HepG2 (cell line): ENCODE measurements at places on chromosomes 2 and 18. TPM values are rescaled to one million over a fixed set of nuclear protein-coding genes. Genes with fewer than 3 reads are reported as not detected.

MYL12B gene
- 340 and 475 TPM in 2 replicates for total RNA-seq

- DNase-seq, result no peak
These were observed 272.8 kb downstream of the FIGN start for GRCh38 chr2:163462993-163463392.

DNA sequence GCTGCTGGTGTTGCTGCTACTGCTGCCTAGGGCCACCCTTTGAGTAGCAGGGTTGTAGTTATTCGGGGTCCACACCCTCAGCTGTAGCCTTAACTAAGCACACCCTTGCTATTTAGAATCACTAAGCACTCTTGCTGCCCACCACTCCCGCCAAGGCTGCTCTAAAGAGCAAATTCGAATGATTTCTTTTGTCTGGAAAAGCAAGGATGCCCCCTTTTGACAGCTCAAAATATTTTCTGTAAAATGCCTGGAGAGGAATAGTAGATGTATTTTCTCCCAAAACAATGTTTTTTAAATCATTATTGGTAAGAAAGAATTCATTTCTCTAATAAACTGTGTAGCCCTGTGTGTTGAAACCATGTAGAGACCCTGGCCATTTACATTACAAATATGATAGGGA, 80.8 kb upstream of the PAPOLG start:
- no peak for DNase-seq

- DNase-seq, result peak; percentile 68
These were observed at the start of gene SPR for GRCh38 chr2:72887032-72887739. TSS of gene SPR (plus strand) at chr2:72887408. CDS start at chr2:72887433, 25 bp downstream.

BOLA3 gene
- 170 and 172 TPM in 2 replicates for total RNA-seq

GRCh38 chr2:158689391-158689790, 105.7 kb upstream of the DAPL1 start:
- no peak for DNase-seq

MAB21L4 gene
- total RNA-seq, result 13.5 and 14.0 TPM in 2 replicates

- DNase-seq, result no peak
These were observed 10.7 kb upstream of the ADCY3 start for GRCh38 chr2:24930768-24931167.

DNA sequence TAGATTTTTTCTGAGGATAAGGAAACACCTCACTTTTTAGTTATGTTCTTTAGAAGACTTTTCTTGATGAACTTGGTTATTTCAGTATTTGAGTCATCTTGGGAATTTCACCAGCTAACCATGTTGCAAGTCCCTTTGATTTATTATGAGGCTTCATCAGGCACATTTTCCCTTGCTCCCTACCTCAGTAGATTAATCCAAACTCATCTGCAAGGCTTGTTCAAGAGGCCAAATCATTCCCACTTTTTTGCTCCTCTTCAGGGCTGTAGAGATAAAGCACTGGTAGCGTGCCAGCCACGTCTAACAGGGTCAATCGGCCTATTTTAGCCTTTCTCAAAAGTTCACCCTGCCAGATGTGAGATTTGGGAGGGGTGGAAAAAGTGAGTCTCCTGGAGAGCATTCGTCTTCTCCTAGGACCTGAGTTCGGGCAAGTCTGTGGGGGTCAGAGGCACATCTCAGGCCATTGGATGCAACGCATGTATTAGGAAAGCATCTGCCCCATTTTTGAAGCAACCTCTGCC, 120.3 kb downstream of the RDH14 start:
- no peak for DNase-seq

DNA sequence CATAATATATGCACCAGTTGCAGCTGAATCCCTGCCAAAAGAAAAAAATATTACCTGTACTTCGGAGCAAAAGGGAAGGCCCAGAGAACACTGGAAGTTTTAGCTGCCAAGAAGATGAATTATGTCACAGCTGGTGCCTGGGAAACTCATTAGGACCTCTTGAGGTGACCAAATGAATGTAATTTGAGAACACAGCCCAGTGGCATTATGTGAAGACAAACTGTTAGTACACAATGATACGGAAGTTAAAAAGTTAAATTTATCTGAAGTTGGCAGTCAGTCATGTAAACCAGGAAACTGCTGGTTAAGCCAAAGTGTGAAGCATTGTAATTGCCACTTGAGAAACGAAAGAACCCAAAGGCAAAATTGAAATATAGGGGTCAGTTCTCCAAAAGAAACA, 80.7 kb downstream of the EML4 start:
- DNase-seq, result no peak

GRCh38 chr2:171522788-171523087, 464 bp downstream of the CYBRD1 start:
- no peak for DNase-seq

STEAP3 gene
- 12.8 and 21.1 TPM in 2 replicates for total RNA-seq

DNA sequence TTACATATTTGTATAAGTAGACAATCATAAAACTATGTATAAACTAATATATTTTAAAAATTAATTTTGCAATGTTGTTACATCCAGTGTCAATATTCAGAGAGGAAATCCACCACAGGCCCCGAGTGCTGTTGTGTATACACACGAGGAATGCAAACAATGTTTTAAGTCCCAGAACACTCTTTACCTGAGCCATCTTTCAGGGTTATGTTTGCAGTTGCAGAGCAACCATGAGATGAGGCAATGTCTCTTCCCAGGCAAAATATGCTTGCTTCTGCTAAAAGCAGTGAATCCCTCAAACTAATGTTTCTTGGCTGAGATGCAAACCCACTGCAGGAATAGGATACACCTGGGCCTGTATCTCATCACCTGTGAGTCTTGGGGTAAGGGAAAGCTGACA, 91.3 kb downstream of the ASXL2 start:
- peak; percentile 93 for DNase-seq

GALNT1 gene
- 100 and 101 TPM in 2 replicates for total RNA-seq

SIGLEC15 gene
- not detected in 2 replicates for total RNA-seq

- peak; percentile 76 for DNase-seq
These were observed 2.2 kb downstream of the RNU4ATAC start for GRCh38 chr2:121532894-121533293.

DNA sequence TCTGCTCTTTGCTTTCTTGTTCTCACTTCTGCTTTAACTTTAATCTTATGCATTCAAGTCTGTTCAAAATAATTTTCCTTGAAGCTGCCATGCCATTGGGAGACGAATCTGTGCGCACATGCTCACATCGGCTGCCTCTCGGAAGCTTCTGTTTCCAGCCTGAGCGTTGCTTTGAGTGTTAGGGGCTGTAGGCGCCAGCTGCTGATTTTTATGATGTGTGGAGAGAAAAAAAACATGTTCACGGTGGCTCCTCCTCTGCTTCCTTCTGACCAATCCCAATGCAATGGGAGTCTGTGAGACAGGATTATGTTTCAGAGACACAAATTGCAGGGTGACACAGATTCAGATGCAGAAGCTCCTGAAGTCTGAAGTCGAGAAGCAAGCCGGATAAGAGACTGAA, at the start of gene MC4R:
Gene MC4R, minus strand, starts transcription at position 180 of the 400 bp plus-strand sequence. CDS start 426 bp downstream, outside the sequence.
- DNase-seq, result no peak

- no peak for DNase-seq
These were observed 107.3 kb downstream of the MYO1B start for GRCh38 chr2:191352536-191352935.

GRCh38 chr2:39571111-39571731, 94.5 kb upstream of the TMEM178A start:
- DNase-seq, result peak; percentile 41

SERPINB5 gene
- not detected in 2 replicates for total RNA-seq

DNA sequence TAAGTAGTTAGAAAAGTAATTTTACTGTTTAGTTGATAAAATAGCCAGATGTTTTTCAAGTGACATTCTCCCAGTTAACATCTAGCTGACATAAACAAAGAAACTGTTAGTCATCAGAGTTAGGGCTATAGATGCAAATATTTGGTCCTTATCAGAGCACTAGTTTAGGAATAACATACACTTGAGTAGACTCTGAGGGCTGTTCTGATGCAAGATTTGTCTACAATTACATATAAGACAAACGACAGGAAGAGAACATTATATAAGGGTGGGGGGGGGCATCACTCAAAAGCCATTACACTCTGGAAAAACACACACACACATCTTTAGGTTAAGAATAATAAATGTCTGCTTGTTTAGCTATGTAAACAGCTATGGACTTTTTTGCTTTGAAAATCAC, 554.4 kb upstream of the LRRTM1 start:
- no peak for DNase-seq

DLX2 gene
- total RNA-seq, result 0.15 TPM in 1 of 2 replicates, not detected in the other

C2orf78 gene
- total RNA-seq, result not detected in 2 replicates

- DNase-seq, result peak; percentile 53
These were observed 316.4 kb downstream of the DSEL start for GRCh38 chr18:67199993-67200617.

GRCh38 chr2:50743471-50743870, 288.5 kb downstream of the NRXN1 start:
- DNase-seq, result no peak
